ENCODE measurements at places on chromosomes 12 and 14.

- no peak for DNase-seq
These were observed 823 bp downstream of the RNF10 start for GRCh38 chr12:120534703-120535655.

- peak; percentile 26 for DNase-seq
These were observed 32.6 kb upstream of the HIF1A start for GRCh38 chr14:61662437-61663311.

DNA sequence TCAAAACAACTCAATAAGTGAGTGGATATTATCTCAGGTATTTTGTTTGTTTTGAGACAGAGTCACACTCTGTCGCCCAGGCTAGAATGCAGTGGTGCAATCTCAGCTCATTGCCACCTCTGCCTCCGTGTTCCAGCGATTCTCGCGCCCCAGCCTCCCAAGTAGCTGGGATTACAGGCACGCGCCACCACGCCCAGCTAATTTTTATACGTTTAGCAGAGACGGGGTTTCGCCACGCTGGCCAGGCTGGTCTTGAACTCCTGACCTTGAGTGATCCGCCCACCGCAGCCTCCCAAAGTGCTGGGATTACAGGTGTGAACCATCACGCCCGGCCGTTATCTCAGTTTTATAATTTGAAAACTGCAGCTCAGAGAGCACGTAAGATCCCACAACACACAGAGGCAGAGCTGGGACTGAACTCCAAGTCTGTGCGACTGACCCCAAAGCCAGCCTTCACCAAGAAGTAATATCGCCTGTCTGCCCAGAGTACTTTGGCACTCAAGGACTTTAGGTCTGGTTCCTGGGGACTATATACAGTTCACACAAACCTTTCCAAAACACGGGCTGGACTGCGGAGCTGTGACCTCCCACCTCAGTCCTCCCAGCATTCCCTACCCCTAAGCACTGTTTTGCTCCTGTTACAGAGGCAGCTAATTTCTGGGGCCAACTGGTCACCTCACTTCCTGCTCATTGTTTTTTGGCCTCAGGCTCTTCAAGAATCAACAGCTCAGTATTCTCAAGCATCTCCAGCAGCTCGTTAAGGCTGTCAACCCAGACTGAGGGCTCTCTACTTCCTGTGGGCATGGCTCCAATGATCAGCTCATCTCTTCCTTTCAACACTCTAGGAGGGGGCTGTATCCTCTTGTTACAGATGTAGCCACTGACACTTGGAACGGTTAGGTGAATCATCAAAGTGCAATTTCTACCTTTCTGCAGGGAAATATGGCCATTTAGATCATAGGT, 22.5 kb downstream of the TESC start:
- no peak for DNase-seq

DNA sequence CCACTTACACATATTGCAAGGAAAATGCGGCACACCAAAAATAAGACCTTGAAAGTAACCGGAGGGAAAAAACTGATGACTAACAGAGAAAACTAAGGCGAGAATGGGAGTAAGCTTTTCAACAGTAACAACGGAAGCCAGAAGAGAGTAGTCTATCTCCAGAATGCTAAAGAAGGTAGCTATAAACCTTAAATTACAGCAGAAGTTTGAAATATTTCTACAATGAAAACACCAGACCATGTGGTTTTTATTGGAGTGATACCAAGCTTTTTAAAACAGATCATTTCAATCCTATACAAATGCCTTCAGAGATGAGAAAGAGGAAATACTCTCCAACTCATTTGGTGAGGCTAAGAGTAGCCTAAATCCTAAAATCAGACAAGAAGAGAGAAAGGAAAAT, 209.5 kb downstream of the ANO6 start:
- no peak for DNase-seq

DNA sequence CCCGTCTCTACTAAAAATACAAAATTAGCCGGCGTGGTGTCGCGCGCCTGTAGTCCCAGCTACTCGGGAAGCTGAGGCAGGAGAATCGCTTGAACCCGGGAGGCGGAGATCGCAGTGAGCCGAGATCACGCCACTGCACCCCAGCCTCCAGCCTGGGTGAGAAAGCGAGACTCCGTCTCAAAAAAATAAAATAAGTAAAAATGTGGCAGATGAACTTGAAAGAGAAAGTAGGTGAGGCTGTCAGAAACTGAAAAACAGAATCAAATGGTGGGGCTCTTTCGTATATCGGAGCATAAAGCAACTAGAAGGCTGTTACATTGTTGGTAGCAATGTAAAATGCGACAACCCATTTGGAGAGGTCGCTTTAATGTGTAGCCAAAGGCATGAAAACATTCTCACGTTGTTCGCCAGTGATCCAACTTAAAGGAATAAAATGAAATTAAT, 767 bp upstream of the CCNT1 start:
- DNase-seq = no peak

DNA sequence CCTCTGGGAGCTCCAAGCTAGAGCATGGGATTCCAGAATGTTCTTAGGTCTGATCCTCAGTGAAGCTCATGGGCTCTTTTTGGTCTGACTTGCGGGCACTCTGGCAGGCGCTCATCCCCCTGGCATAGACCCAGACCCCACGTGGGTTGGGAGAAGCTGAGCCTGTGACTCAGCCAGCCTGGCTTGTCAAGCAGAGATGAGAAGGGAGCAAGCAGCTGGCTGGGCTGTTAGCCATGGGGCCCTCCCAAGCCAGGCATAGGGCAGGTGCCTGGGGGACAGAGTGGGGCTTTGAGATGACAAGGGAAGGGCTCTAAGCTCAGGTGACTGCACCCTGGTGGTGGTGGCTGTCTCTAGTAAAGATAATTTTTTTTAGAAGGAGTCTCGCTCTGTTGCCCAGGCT, 80.3 kb upstream of the NOS1 start:
- no peak for DNase-seq

DNA sequence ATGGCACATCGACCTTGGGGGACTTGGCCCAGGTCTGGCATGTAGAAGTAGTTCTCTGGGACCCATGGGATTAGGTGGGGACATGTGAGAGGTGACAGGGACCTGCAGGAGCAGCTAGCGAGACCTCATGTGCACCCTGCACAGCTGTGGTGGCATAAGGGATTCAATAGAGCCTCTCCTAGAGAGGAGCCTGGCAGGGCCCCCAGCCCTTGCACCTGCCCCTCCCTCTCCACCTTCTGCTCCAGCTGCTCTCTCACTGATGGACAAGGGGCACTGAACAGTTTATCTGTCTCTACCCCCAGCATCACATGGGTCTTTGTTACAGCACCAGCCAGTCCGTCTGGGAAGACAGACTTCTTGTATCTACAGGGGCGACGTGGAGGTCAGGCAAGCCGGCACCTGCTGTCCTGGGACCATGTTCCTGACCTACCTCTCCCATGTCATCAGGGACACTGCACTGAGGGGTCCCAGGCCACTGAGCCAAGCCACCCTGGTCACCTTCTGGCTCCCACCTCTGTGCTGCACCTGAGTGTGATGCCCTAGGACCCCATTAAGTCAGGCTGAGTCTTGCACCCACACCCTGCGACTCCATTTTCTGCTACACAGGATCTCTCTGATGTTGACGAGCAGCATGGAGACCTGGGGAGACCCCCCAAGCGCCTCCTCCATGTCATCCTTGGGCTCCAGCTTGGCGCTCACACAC, 32.6 kb downstream of the DDX11 start:
- no peak for DNase-seq

- DNase-seq = no peak
These were observed 74.7 kb downstream of the TUNAR start for GRCh38 chr14:95951359-95951758.

DNA sequence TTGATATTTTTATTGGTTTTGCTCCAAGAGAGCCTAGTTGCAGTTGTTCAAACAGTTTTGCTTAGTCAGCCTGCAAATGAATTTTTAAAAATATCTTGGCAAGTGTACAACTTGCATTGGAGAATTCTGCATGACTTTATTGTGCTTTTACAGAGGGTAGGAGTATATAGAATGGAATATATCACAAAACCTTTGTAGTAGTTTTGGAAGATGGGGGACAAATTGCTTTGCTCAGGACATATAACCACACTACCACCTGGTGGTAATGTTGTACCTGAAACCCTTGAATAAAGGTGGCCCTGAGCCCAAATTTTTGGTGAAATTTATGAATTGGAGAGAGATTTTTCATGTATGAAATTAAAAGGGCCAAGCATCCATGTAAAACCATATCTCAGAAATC, 645.2 kb downstream of the MED13L start:
- no peak for DNase-seq

GRCh38 chr14:65804439-65805112, 392.0 kb downstream of the FUT8 start:
- no peak for DNase-seq

DNA sequence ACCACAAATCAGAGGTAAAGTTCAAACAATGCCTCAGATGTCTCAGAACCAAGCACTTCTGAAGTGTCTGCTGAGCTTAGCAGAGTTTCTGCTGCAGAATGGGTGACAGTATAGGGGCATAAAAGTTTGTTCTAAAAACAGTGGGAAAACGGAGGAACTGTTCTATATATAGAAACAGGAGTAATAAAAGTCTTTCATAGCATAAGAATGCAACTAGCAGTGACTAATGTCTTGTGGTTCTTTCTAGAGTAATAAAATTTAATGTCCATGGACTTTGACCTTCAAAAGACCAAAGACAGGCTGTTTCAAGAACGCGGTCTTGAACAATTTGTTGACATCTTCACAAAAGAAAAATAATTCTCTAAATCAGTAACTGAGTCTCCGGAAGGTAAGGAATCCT, 107.5 kb upstream of the FAR2 start:
- DNase-seq = no peak

DNA sequence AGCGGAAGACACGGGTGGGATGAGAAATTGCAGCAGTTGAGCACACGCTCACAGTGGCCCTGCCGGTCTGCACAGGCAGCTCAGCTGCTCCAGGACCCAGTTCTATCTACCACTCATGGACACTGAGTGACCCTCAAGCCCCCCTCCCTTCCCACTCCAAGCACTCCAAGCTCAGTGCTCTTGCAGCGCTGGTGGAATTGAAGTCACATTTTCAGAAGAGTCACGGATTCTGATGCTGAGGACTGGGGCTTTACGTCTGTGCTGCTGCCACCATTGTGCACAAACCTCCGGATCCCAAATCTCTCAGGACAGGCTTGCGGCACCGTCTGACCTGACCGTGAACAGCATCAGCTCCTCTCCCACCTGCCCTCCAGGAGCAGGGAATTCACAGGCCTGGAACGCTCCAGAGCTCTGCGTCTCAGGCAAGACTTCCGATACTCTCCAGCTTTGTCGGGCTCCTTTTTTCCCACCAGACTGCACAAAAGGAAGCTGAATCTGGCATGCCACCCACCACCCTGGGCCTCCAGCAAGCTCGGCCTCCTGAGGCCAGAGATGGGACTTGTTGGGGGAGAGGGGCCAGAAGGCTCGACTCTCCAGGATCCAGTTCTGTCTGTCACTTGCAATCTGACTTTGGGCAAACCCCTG, 213.1 kb upstream of the RTL1 start:
- DNase-seq = no peak

DNA sequence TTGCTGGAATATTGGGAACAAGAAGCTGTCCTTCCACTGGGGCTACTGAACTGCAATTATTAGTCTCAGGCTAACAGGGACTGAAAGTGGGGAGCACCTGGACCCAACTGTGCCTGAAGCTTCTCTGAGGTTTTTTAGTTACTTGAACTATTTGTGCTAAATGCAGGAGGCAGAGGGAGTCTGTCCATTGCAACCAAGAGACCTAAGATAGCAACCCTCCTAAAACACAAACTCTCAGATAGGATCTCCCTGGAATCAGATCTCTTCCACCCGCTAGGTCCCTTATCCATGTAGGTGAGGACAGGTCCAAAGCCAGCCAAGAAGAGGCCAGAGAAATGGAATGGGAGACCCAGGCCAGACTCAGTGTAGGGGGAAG, 58.1 kb downstream of the NCOR2 start:
- DNase-seq = no peak

GRCh38 chr12:9725213-9725870, 7.6 kb downstream of the CLECL1 start:
- no peak for DNase-seq

GRCh38 chr12:123118497-123118896, 32.4 kb downstream of the PITPNM2 start:
- DNase-seq = no peak

DNA sequence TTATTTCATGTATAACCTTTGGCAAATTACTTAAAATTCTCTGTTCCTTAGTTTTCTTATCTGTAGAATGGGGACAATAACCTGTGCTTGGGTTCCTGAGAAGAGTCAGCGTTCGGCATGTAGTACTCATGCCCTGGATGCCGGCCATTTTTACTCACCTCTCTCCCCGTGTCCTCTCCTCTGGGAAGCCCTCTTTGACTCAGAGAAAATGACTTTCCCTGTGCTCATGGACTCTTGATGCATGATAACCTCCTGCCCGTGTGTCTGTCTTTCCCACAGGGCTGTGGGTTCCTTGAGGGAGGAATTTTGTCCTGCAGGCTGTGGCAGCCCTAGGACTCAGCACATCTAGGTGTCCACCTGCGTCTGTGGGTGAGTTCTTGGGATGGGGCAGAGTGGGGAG, 5.8 kb upstream of the C1RL start:
- no peak for DNase-seq

DNA sequence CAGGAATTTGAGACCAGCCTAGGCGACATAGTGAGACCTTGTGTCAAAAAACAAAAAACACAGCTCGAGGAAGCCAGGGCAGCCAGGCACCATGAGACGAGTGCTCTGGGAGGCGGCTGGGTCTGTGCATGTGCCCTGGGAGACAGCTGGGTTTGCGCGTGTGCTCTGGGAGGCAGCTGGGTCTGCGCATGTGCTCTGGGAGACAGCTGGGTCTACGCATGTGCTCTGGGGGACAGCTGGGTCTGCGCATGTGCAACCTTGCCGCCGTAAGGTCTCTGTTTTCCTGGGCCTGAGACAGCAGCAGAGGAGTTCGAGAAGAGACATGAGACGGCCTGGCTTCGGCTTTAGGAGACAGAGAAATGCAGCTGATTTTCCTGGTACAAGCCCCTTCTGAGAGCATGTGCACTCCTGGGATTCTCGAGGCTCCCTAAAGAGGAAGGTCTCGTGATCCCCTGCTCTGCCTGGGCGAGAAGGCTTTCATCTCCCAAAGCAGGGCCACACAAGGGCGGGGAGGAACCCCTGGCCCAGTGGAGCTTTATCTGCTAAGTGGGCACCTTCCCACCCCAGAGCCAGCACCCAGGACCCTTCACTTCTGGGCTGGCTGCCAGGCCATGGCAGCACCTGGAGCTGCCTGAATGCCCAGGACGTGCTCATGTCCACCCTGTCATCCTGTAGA, 3.5 kb upstream of the BDKRB1 start:
- no peak for DNase-seq

DNA sequence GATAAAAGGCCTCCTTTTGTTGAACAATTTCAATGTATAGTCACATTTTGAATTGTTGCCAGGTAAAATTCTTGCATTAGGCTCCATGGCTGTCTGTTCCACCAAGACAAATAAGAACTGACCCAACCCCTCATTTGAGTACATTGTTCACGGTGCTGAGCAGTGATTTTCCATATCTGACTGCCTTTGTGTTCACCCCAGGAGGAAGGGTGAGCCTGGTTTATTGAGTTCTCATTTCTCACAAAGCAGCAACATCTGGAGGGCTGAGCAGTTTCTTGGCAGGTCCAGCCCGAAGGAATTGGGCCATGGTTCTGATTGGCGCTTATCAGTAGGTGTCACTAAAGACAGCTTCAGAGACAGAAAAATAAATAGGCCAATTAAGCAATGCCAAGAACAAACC, 149.1 kb downstream of the BMP4 start:
- DNase-seq = no peak

Data from activated B cell treated with CpG ODN at 0.5 μM for 24 hours (primary cell).